ENCODE measurements at places on chromosomes 3 and 15.

GRCh38 chr15:56767315-56767714, 34.0 kb upstream of the ZNF280D start:
- no peak for DNase-seq

GRCh38 chr3:17195192-17195611, 310.4 kb downstream of the PLCL2 start:
- no peak for DNase-seq

GRCh38 chr3:172388412-172389078, 59.7 kb downstream of the GHSR start:
- no peak for DNase-seq

- DNase-seq = no peak
Measured at GRCh38 chr15:45338417-45338816, 39.9 kb downstream of the GATM start.

DNA sequence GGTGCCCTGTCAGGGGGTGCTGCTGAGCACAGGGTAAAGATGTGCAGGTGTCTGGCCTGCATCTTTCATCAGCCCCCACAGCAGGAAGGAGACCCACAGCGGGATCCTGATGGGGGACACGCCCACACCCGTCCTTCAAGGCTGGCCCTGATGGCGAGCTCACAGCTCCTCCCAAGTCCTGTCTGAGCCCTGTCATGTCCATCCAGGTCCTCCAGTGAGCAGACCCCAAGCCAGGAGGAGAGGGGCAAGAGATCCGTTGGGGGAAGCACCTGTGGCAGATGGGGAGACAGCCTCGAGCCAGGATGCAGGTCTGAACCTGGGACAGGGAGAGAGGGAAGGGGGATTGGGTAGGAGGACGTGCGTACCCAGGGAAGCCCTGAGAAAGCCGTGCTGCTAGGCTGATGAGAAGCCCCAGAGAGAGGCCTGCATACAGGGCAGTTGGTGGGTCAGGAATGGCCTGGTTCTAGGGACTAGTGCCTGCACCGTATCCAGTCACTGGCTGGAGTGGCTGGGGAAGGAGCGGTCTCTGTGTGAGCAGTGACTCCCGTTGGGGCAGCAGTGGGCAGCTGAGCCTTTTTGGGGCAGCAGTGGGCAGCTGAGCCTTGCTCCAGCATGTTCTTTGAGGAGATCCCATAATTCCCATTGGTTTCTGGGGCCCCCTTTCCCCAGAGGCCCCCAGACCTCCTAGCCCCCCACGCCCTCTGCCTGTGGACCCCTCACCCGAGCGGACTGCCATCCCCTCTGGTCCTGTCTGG, 133.3 kb upstream of the MEF2A start:
- DNase-seq = no peak
